Hepatocyte (in vitro differentiated cells): ENCODE measurements at places on chromosomes 5 and 9. TPM values are rescaled to one million over a fixed set of nuclear protein-coding genes. Genes with fewer than 3 reads are reported as not detected.
A peak's percentile ranks its signal among the peaks of the same experiment; 100 is the strongest.

- no peak for DNase-seq
Observed at GRCh38 chr5:320524-321229, 837 bp upstream of the AHRR start.

DNA sequence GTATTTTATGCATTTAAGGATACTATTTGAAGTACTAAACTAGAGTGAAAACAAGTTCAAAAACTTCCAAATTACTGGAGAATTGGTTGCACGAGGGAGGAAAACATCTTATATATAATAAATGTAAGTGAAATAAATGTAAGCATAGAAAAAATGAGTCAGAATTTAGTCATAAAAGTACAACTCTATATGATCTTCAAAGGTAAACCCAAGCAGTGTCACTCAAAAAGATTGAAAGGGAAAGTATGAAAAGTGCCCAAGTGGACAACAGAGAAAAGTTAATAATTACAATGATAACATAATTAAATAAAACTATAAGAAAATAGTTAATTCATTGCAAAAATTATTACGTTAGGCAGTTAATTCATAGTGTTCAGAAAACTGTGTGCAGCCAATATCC is 2288.5 kb upstream of the C9orf72 start:
- DNase-seq, result no peak

- no peak for DNase-seq
Observed at GRCh38 chr5:143059355-143059754, 289.2 kb downstream of the ARHGAP26 start.

The THBS4 gene
- total RNA-seq, result 0.48 and 0.80 TPM in 2 replicates

DNA sequence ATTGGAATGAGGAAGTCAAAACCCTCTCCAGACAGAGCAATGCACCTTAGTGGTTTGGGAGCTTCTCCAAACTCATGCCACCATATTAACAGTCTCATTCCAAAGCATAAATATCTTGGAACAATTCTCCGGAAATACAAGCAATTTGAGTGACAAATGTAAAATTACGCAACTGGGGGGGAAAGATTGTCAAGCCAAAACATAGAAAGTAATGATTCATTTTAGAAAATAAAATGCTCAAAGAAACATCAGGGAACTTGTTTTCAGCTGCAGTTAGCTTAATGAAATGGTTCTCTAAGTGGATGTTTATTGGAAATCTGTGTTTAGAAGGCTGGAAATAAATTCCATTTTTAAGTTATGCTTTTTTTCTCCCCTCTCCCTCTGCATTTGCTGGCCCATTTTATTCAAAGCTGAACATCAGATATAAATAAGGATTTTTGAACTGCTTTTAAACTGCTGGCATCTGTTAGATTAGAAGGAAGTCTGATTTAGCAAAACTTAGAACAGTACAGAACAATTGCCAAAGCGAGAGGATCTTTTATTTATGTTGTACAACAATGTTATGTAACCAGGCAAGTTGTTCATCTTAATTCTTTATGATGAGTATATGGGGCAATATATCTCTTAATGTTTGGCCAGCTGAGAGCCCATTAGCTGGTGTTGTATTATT is 551.9 kb downstream of the PRELID2 start:
- no peak for DNase-seq

The HAVCR2 gene
- 0.84 and 1.7 TPM in 2 replicates for total RNA-seq

The SLC36A3 gene
- total RNA-seq, result not detected in 2 replicates

- no peak for DNase-seq
Observed at GRCh38 chr5:178564811-178565550, 25.2 kb downstream of the COL23A1 start.

- DNase-seq, result no peak
Observed at GRCh38 chr5:80492741-80493140, 4.8 kb downstream of the FAM151B start.

The SPARC gene
- 4,086 and 4,089 TPM in 2 replicates for total RNA-seq

DNA sequence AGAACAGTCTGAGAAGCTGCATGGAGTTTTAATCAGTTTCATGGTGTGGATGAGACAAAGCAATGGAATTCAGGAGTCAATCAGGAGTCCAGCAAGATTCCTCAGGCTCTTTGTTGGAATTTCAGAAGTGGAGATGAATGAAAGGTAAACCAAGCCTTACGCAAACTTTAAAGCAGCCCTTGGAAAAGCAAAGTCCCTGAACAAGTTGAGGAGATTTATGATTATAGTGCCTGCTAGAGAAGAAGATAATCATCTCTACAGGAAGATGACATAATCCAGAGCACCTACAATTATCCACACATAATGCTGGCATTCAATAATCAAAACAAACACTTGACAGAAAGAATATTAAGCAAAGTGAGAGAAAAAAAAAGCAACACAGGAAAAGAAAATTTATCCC is 1380.1 kb upstream of the NUDT12 start:
- DNase-seq, result peak; percentile 18

GRCh38 chr9:92654481-92655301 is 15.2 kb downstream of the IPPK start:
- DNase-seq, result no peak

DNA sequence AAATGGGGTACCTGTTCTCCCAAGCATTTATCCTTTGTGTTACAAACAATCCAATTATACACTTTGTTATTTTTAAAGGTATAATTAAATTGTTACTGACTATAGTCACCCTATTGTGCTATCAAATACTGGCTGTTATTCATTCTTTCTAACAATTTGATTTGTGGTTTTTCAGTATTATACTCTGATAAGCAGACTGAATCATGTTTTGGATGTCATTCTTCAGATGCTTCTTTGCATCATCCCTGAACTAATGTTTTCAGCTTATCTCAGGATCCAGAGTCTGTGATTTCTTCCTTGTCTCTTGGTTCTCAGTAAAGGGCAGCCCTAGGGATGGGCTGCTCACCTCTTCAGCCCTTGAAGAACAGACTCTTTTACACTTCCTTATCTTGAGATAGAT is 177.8 kb upstream of the SGCD start:
- no peak for DNase-seq

DNA sequence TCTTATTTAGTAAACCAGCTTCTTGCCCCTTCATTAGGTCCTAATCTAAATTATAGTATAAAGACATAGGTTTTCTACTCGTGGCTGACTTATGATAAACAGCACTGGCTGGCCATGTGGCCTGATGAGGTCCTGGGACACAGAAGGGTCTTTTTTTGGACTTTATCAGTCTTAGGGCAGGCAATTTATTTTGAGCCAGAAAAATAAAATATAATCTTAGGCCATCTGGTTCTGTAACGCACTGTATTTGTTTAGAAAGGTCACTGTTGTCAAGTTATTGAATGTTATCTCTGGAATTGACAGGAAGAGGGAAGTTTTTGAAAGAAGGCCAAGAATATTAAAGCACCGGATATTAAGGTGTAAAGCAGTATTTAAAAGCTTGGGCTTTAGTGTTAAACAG is 53.9 kb downstream of the RFX3 start:
- no peak for DNase-seq

DNA sequence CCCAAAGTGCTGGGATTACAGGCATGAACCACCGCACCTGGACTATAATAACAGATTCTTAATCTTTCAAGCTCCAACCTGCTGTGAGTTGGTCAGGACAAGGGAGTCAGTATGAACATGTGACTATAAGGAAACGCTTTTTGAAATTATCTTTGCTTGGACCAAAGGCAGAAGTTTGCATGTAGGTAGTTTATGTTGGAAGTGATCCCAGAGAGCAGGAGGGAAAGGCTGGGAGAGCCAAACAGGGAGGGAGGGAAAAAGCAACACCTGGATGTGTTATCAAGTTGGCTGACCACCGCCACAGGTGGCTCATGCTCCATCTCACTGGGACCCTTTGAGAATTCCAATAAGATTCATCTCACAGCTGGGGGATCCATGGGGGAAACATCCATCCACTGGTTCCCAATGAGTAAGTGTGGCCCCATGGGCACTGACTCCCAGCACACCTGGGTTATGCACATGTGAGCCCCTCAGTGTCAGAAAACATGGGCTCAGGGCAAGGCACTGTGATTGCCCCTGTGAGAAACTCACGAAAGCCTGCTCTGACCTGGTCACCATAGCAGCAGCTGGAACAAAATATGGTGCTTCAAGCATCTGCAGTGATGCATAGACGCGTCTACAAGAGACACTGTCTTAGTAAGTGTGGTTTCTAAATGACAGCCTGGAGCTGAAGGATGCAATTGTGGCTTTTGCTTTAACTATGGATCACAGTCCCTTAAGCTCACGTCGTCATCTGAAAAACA is 62.1 kb downstream of the ARSB start:
- DNase-seq, result no peak

- DNase-seq, result no peak
Observed at GRCh38 chr9:16266648-16267276, 603.7 kb downstream of the BNC2 start.

DNA sequence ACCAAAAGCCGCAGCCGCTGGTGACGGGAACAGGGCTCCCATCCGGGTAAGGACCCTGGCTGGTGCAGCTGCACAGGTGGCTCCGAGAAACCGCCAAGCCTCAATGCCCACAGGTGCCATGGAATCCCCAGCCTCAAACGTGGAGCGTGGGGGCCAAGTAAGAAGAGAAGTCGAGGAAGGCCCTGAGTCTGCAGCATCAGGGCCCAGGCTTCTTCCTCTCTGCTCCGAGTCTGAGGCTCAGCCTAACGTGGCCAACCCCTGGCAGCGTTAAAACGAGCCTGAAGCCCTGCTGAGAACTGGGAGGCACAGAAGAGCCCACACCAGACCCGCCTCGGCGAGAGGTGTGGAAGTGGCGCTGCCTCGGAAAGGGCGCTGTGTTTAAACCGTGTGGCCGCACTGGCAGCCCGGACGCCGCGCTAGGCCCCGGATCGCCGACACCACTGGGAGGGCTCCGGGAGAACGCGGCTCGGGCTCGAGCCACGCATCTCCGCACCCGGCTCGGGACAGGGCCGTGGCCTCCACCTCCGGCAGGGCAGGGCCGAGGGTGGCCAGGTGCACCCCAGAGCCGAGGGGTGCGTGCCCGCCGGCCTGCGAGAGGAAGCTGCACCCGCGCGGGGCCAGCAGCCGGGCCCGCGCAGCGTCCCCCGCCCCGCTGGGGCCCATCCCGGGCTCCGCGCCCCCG is 730 bp downstream of the ZMYND19 start:
- DNase-seq, result peak; percentile 48

- DNase-seq, result no peak
Observed at GRCh38 chr9:113781381-113781780, 94.7 kb upstream of the ZNF618 start.
